ENCODE measurements at places on chromosomes 12 and 14.

GRCh38 chr14:75258079-75258802 lies 20.4 kb upstream of the FOS start:
- DNase-seq, result no peak

DNA sequence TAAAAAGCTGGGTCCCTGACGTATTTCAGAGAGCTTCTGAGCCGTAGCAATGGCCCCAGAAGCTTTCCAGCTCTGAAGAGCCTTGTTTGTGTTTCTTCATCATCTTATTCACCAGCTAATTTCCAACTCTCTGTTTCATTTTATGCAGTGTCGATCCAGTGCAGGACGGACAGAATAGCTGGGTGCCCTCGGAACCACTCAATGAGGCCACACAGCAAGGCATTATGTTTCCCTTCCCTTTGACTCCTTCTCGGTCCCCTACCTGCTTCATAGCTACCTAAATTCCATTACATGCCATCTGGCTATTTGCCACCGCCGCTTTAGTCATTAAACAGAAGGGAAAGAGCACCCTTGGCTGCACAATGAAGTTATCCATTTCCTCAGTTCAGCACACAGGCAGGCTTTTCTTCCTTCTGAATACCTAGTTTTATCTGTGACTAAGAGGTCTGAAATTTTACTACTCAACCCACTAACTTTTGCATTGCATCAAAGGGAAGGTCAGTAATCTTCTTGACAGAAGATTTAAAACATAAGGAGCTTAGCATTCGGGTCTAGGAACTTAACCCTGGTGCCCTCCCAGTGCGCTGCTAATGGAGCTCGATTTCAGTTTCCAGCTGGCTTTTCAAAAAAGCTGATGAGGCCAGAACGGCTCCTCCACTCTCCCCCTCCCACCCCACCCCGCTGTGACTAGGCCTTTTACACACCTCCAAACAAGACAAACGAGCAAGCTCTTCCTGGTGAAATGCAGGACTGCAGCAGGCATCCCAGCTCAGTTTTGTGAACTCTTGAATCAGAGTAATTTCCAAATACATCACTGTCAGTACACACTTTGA lies 176.8 kb downstream of the GXYLT1 start:
- DNase-seq, result peak; percentile 67

- DNase-seq, result no peak
Measured at GRCh38 chr12:121003650-121004049, 12.6 kb downstream of the C12orf43 start.

- no peak for DNase-seq
Measured at GRCh38 chr12:92552412-92553108, 150.2 kb upstream of the PLEKHG7 start.

- DNase-seq, result no peak
Measured at GRCh38 chr12:104463368-104463767, 6.6 kb downstream of the CHST11 start.

GRCh38 chr12:97716356-97716755 lies 253.8 kb downstream of the RMST start:
- no peak for DNase-seq

DNA sequence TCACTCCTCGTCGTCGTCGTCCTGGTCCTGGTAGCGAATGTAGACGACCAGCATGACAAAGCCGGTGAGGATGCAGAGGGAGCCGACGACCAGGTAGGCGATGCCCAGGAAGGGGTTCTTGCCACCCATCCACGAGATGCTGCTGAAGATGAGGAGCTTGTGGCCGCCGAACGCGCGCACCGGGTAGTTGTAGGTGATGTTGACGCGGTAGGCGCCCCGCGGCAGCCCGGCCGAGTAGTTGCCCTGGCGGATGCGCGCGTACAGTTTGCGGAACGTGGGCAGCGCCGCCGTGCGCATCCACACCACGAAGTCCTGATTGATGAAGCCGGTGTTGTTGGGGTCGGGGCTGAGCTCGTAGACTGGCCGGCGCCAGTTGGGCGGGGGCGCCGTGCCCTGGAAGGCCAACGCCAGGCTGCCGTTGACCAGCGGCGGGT lies 1.0 kb downstream of the TMEM30B start:
- DNase-seq, result no peak

- no peak for DNase-seq
Measured at GRCh38 chr14:72512281-72512680, 381.6 kb downstream of the DPF3 start.

GRCh38 chr12:68887641-68888040 lies 45.3 kb downstream of the CPM start:
- no peak for DNase-seq

DNA sequence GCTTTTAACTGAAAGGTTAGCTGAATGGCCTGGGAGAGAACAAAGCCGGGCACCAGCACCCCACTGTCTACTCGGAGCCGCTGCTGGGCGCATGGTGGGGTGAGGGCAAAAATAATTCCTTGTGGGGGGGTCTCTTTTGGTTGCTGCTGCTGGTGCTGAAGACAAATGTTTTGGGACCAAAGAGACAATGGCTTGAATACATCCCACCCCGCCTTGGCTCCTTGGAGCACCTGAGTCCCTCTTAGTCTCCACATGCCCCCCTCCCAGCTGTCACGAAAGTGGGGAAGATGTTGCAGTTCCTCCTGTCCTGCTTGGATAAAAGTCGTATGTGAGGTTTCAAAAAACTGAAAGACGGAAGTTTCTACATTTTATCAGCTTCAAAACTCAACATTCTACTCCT lies 85.0 kb downstream of the PIWIL1 start:
- DNase-seq, result no peak

DNA sequence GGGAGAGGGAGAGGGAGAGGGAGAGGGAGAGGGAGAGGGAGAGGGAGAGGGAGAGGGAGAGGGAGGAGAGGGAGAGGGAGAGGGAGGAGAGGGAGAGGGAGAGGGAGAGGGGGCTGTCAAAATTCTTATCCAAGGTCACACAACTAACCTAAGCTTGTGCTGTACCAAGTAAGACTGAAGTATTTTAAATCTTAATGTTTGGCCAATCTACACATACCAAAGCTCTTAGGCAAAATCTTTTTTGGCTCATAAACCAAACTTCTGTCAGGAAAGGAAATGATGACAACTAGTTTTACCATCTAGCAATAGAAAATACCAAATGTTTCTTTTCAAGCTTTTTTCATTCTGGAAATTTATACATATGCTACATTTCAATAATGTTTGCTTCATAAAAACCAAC lies 33.8 kb downstream of the CCDC38 start:
- DNase-seq, result no peak

DNA sequence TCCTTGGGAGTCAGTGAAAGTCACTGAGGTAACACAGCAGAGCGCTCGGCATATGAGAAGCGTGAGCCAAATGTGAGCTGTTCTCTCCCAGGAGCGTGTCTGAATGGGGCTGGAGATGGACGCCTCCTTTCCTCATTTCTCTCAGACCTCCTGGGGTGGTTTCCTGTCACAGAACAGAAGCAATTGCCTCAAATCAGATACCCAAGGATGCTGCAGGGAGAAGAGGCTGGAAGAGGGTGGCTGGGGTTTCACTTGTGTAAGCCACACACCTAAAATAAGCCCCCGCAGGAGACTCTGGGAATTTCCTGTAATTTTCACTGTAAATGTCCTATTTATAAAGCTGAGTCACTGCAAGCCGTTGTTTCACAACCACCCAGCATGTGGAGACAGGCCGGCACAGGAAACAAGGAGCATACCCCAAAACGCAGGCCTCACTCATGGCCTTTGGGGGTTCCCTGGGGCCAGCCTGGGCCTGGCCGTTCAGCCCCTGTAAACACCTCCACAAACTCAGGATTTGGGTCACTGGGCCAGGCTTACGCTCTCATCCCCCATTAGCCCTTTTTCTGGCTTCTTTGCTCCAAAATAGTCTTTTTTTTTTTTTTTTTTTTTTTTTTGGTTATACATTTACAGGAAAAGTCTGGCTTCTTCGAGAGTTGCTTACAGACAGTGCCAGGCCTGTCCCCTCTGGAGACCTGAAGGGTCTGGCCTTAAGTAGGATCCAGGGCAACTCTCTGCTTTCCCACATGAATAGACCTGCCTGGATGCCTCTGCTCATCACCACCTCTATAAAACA lies 55.3 kb downstream of the VCPKMT start:
- DNase-seq, result no peak

GRCh38 chr12:119746169-119746568 lies 78.2 kb downstream of the PRKAB1 start:
- DNase-seq, result no peak

DNA sequence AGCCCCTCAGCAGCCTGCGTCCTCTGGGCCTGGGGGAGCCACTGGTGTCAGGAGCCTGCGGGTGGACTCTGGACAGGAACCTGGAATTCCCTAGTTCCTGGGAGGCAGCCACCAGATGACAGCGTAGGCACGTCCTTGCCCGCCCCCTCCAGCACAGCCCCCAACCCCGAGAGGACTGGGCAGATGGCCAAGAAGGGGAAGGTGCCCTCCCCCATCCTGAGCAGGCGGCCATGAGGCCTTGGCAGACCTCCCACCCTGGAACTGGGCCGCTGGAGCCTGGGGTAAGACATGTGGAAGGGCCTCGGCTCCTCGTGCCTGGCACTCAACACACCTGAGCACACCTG lies 60.4 kb upstream of the FBRSL1 start:
- peak; percentile 41 for DNase-seq

GRCh38 chr12:5581616-5582015 lies 149.7 kb downstream of the NTF3 start:
- DNase-seq, result no peak

GRCh38 chr12:6104027-6104426 lies 20.4 kb downstream of the VWF start:
- no peak for DNase-seq

DNA sequence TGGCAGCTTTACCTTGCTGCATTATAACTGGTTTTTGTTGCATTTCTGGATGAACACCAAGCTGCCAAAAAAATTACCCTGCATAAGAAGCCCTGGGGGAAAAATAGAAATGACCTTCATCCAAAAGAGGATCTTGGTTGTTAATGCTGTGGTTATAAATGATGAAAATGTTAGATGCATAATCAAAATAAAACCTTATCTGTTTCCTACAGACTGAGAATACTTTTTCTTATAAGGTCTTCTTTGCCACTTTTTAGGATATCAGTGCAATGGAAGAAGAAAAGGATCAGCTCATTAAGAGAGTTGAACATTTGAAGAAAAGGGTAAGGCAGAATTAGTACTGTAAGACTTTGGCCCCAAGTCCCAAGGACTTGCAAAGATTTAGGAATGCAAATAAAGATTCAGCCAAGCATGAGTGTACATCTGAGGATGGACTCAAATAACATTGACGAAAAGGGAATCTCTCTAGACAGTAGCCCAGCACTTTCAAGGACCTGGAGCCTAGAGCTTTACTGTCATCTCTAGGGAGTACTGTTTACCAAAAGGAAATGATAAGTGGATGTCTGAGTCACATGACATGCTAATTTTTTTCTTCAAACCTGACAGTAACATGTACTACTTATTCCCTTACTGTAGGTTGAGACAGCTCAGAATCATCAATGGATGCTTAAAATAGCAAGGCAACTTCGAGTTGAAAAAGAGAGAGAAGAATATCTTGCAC lies 10.7 kb downstream of the IFT81 start:
- DNase-seq, result no peak

- DNase-seq, result no peak
Measured at GRCh38 chr14:68926236-68926635, 52.9 kb downstream of the ACTN1 start.

- DNase-seq, result peak; percentile 85
Measured at GRCh38 chr14:84707830-84708229, 822.1 kb upstream of the FLRT2 start.

GRCh38 chr14:95297832-95298231 lies 21.9 kb downstream of the CLMN start:
- no peak for DNase-seq

DNA sequence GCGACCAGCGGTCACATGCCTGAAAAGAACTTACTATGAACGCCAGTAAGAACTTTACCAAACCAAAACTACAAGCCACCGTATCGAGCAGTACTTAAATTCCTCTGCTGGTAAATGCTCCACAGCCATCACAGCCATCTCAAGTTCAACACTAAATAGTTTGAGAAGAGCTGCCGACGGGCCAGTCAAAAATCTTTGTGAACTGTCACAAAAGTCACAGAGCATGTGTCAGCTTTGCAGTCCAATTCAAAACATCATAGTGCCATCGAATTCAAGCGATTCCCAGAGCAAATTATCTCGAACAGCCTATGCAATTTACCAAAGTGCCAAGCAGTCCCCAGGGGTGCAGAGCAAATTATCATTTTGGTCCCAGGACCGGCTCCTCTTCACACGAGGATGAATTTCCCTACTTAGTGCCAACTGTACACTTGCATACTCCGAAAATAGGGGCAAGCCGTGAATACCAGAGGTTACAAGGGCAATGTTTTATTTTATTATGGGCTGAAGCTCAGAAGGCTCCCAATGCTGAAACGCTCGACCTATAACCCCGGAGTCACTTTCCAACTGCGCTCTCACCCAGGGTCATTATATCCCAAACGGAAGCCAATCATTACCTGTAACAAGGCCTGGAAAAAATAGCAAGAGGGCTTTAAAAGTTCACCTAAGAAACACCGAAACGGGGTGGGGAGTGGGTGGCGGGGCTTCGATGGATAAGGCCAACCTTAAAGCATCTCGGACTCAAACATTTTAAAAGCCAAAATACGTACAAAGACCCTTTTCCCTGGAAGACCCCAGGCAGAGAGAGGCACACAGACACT lies 1.1 kb downstream of the LRP6 start:
- DNase-seq, result no peak

DNA sequence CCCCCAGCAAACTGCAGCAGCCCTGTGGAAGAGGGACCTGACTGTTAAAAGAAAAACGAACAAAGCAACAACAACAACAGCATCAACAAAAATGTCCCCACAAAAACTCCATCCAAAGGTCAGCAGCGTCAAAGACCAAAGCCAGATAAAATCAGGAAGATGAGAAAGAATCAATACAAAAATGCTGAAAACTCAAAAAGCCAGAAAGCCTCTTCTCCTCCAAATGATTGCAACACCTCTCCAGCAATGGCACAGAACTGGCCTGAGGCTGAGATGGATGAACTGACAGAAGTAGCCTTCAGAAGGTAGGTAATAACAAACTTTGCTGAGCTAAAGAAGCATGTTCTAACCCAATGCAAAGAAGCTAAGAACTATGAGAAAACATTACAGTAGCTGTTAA lies 45.4 kb upstream of the PPP4R3A start:
- DNase-seq, result no peak

DNA sequence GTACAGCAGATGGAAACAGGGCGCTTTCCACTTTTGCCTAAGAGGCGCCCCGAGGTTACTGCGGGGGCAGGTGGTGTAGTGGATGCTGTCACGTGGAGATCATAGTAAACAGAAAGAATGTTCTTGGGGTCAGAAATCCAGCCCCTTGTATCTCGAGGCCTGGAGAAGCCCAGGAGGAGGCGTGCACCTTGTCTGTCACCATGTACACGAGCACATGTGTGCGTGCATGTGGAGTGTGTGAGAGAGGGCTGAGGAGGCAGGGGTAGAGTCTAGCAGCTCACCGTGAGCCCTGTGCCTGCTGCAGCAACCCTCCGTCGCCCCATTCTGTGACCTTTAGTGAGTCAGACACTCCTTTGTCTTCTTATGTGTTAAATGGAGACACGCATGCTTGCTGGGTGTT lies 59.0 kb downstream of the CACNA1C start:
- no peak for DNase-seq

GRCh38 chr12:88876857-88877256 lies 296.6 kb upstream of the KITLG start:
- no peak for DNase-seq

GRCh38 chr14:80523518-80524117 lies 312.3 kb upstream of the DIO2 start:
- peak; percentile 15 for DNase-seq
